GM04503 (cell line): ENCODE measurements at places on chromosomes 2 and 18.

GRCh38 chr2:112869258-112869842 lies 32.8 kb upstream of the IL1B start:
- peak; percentile 36 for DNase-seq

GRCh38 chr18:74921057-74921820 lies 287.7 kb downstream of the PTGR3 start:
- no peak for DNase-seq

DNA sequence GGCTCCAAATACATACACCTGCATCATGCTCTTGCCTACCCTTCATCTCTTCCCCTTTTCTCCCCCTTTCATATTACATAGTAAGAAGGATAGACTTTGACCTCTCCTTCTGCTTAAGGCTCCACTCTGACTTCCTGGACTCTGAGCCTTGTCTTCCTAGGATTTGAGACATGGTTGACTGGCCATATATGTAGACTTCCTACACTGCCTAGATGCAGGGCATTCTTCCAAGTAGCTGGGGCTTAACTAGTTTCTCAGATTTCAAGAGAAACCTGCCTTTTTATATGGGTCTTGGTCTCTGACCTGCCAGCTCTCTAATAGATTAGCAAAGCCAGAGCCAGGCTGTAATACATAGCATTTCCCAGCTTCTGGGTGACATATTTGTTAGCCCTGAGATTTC lies 35.4 kb upstream of the CYP26B1 start:
- DNase-seq, result no peak

DNA sequence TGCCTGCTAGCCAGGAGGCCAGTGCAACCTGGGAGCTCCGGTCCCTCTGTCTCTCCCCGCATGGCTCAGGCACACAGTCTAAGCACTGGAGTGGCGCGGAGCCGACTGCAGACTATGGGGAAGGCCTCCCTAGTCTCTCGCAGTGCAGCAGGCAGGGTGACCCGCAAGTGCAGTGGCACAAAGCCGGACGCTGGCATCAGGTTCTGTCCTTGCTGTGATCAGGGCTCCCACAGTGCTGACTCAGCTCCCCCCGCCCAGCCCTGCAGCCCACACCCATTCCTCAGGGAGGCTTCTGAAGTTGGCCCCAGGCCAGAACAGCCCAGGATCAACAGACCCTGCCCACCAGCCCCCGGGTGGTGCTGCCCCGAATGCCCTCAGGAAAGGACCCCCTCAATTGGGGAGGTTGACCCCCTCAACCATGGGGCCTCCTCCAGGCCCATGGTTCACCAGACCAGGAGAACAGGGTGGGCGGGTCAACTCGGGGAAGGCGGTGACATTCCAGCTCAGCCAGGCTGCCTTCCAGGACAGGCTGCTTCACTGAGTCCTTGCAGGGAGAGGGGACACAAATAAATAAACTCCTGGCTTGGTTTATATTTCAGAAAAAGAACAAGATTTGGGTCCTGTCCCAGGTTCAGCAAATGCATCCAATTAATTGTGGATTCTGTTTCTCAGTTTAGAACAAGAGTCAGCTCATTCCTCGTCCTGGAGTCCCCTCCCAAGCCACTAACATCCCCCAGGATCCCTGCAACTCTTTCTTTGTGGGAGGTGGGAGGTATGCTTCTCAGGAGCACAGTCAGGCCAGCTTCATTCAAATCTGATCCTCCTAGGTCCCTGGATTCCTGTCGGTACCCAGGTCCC lies 12.2 kb downstream of the BIN1 start:
- DNase-seq, result no peak

- DNase-seq, result no peak
Measured at GRCh38 chr2:231190531-231191197, 7.8 kb upstream of the ARMC9 start.

GRCh38 chr2:181165199-181165868 lies 184.9 kb downstream of the UBE2E3 start:
- no peak for DNase-seq

- DNase-seq, result no peak
Measured at GRCh38 chr2:168155680-168156079, 91.7 kb downstream of the STK39 start.

DNA sequence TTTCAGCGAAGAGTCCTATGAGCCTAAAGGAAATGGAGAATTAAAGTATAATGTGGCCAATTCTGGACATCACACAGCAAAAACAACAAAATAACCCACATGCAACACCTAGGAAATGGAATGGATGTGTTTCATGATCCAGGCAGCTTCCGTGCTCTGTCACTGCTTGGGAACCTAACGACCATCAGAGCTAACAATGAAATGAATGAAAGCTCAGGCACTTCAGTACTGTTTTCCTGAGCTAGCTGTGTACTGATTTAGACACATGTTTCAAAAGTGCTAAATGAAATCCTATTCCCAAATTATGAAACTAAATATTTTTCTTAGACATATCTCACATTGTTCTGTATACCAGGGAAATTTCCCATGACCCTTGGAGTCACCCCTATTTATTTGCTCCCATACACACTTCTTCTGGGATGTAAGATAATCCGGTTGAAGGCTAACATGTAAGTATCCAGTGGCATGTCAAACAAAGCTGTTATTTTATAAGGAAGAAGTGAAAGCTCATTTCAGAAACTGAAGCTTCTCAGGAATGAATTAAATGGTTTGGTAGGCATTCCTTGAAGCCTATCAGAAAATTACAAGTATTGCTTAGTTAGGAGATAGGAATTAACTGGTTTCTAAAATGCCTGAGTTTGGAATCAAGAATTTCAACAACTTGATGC lies 108.5 kb upstream of the RND3 start:
- DNase-seq, result peak; percentile 82

DNA sequence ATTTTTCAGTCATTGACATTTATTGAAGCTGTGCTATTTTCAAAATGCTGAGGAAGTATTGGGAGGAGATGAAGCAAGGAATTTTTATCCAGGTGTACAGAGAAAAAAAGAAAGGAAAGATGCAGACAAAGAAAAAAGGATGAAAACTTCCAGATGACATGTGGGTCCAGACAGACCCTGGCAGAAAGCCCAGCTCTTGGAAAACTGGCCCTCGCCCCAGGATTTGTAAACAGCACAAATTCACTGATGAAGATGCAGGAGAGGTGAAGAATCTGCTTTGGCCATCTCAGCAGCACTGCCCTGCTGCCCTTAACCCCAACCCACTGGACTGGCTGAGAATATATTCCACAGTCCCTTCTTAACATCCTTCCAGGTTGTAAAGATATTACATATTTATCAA lies 12.5 kb downstream of the TACR1 start:
- no peak for DNase-seq

DNA sequence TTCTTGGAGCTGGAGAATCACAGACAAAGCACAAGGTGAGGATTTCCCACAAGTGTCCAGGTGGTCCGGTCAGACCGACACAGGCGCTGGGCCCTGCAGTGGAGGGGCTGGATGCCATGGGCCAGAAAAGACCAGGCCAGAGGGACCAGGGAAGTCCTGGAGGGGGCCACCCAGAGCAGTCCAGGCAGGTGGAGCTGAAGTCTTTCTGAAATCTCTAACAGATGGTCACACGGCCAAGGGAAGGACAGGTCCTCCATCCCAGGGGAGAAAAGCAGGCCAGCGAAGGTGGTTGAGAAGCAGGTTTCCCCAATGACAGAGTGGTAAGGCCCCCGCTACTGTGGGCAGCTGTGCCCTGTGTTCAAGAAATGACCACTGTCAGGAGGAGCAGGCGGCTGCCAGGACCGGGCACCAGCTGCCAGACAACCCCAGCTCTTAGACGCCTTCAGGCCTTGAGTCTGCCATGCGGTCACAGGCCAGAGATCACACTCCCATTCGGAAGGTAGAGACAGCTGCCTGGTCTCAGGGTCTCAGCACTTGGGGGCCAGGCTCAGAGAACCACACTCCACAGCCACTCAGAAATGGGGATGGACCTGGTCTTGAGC lies 25.9 kb downstream of the HS1BP3 start:
- DNase-seq, result no peak

GRCh38 chr2:11669454-11670291 lies at the start of gene NTSR2:
NTSR2 (minus strand) TSS chr2:11670195; CDS start chr2:11670129, 66 bp downstream.
- no peak for DNase-seq

DNA sequence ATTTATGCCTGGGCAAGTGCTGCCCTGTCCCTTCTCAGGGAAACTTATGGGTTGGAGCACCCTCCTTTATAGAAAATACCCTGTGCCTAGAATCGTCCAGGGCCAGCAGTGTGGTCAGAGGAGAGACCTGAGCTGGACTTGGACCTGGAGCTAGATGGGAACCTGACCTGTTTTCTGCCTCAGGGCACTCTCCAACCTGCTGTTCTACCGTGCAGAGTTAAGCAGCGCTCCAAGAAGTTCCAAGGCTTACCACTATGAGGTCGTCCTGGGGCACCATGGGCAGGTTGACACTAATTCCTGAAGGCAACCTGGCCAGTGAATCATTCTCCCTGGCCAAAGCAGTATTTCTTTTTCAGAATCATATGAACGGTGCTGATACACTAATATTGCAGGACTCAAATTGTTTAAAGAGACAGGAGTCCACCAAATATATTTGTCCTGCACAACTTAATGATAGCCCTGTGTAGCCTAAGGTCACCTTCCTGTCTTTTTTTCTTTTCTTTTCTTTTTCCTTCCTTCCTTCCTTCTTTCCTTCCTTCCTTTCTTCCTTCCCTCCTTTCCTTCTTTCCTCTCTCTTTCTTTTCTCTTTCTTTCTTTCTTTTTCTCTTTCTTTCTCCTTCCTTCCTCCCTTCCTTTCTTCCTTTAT lies 455.4 kb upstream of the HNMT start:
- no peak for DNase-seq

DNA sequence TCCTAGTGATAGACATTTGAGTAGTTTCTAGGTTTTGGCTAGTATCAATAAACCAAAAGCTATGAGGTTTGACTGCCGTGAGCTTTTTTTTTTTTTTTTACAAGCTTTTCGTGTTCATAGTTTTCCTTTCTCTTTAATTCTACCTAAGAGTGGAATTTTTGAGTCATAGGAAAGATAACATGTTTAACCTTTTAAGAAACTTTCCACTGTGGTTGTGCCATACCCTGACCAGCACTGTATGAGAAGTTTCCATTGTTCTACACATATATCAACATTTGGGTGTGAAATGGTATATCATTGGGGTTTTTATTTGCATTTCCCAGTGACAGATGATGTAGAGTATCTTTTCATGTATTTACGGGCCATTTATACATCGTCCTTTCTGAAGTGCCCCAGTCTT lies 31.7 kb downstream of the UBE2F start:
- DNase-seq, result no peak

- no peak for DNase-seq
Measured at GRCh38 chr18:76319366-76319765, 175.7 kb downstream of the ZNF516 start.

DNA sequence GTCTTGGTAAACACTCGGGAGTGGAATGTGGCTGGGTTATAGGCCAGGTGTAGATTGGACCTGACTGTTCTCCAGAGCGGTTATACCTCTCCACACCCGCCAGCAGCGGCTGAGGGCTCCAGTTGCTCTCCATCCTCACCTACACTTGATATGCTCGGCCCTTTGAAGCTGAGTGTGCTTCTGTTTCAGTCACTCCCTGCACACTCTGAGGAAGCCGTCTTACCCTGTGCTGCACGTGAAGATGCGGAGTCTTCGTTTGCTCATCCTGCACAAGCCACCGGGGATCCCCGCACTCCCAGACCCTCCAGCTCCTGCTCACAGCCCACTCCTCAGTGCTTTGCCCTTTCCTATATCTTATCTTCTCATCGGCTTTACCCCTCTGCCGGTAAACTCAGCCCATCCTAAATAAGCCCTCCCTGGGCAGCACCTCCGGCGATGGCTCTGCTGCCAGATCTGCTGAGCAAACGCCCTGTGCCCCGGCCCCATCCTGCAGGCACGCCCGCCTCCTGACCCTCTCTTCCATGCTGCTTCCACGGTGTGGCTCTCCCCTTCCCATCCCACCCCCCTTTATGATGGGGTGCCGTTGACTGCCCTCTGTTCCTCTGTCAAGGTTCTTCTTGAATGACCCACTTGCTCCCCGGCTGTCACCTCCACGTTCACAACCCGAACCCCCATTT lies 47.3 kb upstream of the ODC1 start:
- DNase-seq, result no peak

DNA sequence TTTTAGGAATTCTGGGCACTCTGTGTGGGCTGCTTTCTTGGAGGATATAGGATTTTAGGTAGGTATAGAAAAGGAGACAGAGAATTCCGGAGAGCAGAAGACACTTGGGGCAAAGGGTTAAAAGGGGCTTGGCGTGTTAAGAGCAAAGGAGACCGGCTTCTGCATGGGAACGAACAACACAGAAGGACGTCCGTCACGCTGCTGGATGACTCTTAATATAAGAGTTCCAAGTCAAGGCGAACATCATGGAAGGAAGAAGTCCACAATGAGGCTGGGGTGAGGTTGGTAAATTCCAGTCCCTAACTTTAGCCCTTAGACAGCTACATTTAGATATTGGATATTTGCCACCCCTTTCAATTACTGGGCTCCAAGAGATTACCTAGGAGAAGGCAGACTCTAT lies 15.9 kb upstream of the SLC20A1 start:
- DNase-seq, result no peak
